ENCODE measurements at places on chromosomes 5 and 9.

- no peak for DNase-seq
Observed at GRCh38 chr5:116650544-116650943, 75.9 kb upstream of the SEMA6A start.

GRCh38 chr9:110357505-110357904, 19.8 kb upstream of the TXNDC8 start:
- no peak for DNase-seq

DNA sequence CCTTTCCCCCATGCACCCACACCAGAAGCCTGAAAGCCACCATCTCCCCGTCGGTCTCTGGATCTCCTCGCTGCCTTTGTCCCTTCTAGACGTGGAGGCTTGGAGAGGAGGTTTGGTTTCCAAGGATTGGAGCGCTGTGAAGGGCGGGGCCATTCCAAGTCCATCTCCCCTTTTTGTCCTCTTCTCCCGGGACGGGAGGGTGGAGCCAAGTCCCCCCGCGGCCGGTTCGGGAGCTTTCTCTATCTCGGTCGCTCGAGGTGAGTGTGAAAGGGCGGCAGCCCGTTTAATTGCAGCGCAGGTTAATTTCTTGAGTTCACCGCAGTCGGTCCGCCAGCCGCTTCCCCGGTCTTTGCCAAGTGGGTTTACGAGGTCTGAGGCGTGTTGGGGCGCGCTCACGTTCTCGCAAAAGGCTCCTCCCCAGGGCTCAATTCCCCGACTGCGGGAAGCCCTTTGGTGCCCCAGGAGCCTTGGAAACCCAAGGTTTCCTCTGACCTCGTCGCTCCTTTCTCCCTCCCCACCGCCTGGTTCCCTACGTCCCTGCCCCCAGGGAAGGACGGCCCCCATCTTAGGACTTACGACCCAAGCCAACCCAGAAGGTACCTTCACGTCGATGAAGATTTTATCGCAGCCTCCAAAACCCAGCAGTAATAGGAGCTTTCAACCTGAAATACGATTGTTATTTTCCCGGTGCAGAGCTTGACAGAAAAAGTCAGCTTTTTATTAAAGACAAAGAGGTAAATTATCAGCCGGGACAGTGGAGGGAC, 2.8 kb upstream of the ZNF462 start:
- no peak for DNase-seq

GRCh38 chr5:102511666-102512065, 12.9 kb upstream of the SLCO6A1 start:
- no peak for DNase-seq

- DNase-seq: peak; percentile 25
Observed at GRCh38 chr9:105355781-105356180, 92.1 kb upstream of the FSD1L start.

DNA sequence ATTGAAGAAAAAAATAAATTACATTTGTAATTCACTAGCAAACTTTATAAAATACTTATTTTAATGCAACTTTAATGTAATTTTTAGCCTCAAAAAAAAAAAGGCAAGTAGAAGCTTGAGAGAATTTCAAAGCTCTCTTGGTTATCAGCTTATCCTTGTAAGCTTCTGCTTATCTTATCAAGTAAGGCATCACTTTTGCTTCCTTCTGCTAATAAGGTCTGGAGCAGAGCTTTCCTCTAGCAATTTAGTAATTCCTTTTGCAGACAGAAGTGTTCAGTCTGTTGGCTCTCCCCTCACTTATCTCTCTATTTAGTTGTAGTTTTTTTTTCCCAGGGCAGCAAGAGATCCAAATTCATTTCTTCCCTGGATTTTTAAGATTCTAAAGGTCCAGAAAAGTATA, 525.0 kb downstream of the ISL1 start:
- DNase-seq: no peak

GRCh38 chr9:135600296-135600817, 38.8 kb downstream of the PAEP start:
- DNase-seq: no peak

DNA sequence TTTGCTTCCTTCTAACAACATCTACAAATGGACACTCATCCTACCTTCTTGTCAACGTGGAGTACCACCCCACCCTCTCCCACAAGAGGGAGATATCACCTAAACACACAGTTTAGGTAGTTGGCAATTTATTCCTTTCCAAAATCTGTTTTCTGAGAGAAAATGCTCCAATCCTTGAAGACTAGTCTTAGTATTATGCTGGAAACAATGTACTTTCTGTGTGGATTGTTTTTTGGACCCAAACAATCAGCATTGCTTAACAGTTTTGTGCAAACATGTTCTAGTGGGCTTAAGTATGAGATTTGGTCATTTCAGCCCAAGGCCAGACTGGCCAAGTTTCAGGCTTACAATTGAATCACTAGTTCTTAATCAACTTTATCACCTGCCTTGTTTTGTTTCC, 359.1 kb downstream of the ARHGEF28 start:
- DNase-seq: no peak

GRCh38 chr5:135188233-135188914, 154.3 kb upstream of the PITX1 start:
- DNase-seq: no peak

GRCh38 chr5:131994533-131995226, 16.8 kb downstream of the ACSL6 start:
- no peak for DNase-seq

DNA sequence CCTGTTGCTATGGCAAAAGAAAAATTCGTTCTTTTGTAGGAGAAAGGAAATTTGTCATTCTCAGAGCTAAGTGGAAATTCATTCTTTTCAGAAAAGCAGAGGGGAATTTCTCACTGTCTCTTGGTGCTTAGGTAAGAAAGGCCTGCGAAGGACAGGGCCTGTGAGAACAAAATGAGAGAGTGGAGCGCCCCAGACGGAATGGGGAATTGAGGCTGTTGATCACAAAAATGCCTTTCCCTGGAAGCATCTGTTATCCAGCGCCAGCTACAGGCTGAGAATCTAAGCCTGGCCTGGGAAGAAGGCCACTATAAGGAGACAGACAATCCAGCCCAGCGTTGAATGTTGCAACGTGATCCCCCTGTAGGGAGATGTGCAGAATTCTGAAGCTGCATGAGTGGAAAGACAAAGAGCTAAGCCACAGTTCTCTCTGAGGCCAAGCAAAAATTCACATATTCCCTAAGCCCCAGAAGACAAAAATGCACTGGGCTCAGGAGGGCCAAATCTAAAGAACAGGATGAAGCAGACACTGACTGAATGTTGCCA, 44.8 kb upstream of the CLK4 start:
- DNase-seq: no peak

- no peak for DNase-seq
Observed at GRCh38 chr5:168786147-168786546, 207.0 kb upstream of the PANK3 start.

GRCh38 chr9:93292664-93293328, 108.9 kb downstream of the WNK2 start:
- DNase-seq: peak; percentile 15
